ENCODE measurements at places on chromosomes 1 and 21.

- no peak for DNase-seq
Observed at GRCh38 chr1:15214527-15214926, 32.5 kb upstream of the FHAD1 start.

DNA sequence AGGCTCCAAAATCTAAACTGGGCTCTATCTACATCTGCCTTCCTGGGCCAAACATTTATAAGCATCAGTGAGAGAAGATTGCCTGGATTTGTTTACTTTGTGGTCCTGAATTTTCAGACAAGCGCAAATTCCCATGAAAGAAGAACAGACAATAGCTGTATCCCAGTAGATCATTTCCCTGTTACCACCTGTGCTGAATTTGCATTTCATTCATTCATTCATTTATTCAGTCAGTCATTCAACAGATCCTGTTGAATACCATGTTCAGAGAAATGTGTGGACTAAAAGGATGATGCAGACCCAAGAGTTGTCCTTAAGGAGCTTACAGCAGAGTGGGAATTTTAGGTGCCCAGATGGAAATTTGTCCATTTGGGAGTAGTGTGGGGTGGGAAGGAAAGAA lies 2.2 kb downstream of the PGM1 start:
- DNase-seq = no peak

DNA sequence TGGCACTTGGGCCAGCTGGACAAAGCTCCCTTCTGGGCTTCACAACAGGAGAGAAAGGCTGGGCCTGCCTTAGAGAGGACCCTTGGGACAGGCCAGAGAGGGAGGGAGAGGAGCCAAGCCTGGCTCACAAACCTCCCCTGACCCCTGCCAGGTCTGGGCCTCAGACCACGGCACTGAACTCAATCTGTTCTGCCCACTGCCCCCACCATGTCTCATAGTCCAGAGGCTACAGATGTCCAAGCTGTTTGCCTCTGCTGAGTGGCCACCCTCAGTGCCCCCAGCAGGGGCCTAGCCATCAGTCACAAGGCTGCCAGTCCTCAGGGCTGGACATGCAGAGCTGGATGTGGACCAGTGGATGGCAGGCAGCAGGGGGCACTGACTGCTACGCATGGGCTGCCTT lies 13.0 kb upstream of the DMBX1 start:
- DNase-seq = no peak

- DNase-seq = no peak
Observed at GRCh38 chr1:6962996-6963911, 178.0 kb downstream of the CAMTA1 start.

GRCh38 chr1:205832326-205832751 lies 17.6 kb downstream of the PM20D1 start:
- no peak for DNase-seq

Data from HS-27A (cell line).